CD4-positive, alpha-beta T cell treated with Interleukin-2 at 100 ng/mL for 4 hours (primary cell): ENCODE measurements at places on chromosomes 6 and 20.

DNA sequence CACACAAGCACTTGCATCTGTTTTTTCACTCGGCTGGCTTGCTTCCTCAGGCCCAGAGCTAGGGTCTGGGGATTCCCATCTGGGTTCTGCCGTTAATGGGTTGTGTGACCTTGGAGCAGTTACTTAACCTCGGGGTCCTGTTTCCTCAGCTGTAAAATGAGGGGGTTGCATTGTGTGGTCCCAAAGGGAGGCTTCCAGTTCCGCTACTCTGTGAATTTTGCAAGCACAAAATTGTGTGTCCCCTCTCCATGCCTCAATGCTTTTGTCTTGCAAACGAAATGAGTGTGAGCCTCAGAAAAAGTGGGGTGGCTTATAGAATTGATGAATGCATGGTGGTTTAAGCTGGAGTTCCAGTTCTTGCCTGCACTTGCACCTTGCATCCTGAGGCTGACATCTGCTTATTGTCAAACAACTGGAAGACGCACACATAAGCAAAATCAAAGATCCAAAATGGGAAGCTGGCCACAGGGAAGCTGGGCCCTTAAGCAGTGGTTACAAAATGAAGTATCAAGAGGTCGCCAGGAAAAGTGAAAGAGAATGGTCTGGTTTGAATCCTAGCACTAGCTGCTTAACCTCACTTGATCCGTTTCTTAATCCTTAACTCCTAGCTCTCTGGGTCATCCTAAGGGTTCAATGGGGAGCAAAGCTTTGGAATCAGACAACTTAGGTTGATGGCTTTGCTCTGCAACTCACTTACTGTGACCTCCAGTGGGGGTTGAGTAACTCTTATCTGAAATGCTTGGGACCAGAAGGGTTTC is 490.6 kb downstream of the DHX35 start:
- DNase-seq: no peak

GRCh38 chr6:144063246-144063743 is 32.1 kb downstream of the SF3B5 start:
- DNase-seq: no peak

GRCh38 chr6:77463861-77464494 is 687 bp upstream of the HTR1B start:
- DNase-seq: no peak

GRCh38 chr20:1533059-1533458 is 24.4 kb downstream of the SIRPD start:
- DNase-seq: peak; percentile 29

DNA sequence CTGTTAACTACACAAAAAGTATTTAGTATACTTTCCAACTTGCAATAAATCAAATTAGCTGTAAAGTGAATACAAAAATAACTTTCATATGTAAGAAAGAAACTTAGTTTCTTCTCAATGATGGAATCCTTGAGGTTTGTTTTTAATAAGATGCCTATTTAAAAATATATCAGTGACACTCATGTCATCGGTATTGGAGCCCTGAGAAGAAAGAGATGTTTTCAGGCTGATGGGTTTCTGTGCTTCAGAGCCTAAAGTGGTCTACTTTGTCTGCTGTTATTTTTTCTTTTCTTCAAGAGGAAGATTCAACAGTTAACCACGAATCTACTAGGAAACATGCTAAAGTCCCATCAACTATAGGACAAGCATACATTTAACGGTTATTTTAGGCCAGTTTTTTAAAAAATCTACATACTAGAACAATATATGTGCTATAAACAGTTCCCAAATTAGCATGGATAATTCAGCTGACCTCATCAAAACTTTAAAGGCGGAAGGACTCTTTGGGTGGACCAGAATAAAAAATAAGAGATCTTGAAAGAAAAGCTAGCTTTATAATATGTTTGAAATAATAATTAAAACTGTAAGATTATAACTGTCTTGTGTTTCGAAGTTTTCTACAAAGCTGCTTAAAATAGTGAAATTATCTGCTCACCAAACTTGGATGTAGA is 147.0 kb upstream of the SAMD5 start:
- no peak for DNase-seq

GRCh38 chr6:5108068-5108467 is 22.9 kb downstream of the PPP1R3G start:
- DNase-seq: no peak

GRCh38 chr6:169051371-169051770 is 202.3 kb downstream of the THBS2 start:
- no peak for DNase-seq

DNA sequence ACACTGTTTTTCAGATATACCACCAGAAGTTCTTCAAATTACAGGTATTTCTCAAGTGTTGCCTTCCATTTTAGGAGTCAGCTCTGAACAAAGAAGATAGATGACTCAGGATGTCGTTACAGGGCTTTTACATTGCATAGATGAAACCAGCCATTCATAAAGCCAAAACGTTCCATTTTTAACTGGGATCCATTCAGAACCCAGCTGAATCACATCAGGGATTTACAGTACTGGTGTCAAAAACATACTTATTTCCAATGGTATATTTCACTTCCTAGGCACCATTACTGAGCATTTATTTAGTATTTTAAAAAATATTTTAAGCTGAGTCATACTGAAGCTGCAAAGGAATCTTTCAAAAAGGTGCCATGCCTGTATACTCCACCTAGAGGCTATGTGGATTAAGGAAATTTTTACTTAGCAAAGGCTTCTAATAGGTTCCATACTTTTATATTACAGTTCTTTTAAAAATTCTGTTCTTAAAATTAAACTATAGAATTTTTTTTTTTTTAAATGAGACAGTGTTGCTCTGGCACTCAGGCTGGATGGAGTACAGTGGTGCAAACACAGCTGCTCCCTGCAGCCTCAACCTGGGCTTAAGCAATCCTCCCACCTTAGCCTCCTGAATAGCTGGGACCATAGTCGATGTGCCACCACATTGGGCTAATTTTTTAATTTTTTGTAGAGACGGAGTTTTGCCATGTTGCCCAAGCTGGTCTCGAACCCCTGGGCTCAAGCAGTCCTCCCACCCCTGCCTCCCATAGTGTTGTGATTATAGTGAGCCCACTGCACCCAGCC is 2.6 kb downstream of the ASF1A start:
- DNase-seq: peak; percentile 51

DNA sequence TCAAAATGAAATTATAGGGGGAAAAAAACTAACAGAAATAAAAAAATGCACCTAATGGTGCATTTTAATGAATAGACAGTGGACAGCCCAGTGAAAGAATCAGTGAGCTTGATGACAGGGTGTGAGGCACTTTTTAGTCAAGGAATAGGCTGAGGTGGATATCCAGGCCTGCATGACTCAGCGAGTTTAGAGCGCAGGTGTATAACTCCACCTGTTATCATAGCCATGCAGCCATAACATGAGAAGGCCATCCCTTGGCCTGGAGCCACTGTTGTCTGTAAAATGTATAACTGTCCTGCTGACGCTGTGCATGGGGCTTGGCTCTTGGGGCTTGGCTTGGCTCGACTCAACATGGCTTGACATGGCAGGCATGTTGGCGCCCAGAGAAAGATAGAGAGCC is 331.5 kb upstream of the NOX3 start:
- DNase-seq: no peak

GRCh38 chr20:3199976-3200755 is 4.3 kb downstream of the DDRGK1 start:
- no peak for DNase-seq

DNA sequence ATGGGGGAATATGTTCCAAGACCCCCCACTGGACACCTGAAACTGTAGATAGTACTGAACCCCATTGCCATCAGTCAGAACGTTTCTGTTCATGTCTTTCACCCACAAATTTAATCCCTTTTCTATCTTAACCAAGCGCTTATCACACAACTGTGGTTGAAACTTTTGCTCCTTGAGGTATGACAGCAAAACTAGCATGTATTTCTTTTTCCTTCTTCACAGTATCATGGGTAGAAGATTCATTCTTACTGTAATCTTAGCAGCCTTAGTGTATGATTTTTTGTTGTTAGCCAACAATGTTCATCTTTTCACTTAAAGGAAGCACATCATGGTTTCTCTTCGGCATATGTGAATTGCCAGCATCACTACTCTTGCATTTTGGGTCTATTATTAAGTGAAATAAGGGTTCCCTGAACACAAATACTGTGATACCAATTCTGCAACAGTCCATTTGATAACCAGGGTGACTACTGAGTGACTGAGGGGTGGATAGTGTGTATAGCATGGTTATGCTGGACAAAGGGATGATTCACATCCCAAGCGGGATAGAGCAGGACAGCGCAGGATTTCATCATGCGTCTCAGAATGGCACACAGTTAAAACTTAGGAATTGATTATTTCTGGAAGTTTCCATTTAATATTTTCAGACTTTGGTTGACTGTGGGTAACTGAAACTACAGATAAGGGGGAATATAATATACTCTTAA is 41.8 kb downstream of the KCNS1 start:
- DNase-seq: no peak

- DNase-seq: peak; percentile 17
Measured at GRCh38 chr20:36493051-36493800, 48.1 kb upstream of the MYL9 start.

DNA sequence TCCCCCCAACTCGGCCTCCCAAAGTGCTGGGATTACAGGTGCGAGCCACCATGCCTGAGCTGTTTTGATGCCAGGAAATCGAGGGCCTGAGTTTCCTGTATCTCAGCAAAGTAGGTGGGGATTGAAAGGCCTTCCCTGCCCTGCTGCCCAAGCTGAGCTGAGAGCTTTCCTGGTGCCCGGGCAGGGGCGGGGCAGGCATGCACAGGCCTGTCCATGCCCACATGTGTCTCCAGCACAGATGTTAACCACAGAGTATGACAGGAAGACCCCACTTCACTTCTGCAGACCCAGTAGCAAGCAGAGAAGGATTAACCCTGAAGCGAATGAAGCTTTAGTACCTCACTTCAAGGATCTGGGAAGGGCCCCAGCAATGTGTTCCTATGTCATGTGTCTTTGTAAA is 66.0 kb downstream of the GPR6 start:
- no peak for DNase-seq

GRCh38 chr6:34829137-34829536 is 37.3 kb downstream of the BLTP3A start:
- DNase-seq: no peak

- DNase-seq: no peak
Measured at GRCh38 chr20:41309817-41310216, 7.7 kb downstream of the ZHX3 start.

- no peak for DNase-seq
Measured at GRCh38 chr6:168676552-168677322, 235.8 kb downstream of the SMOC2 start.

- no peak for DNase-seq
Measured at GRCh38 chr6:83470001-83470400, 39.1 kb upstream of the ME1 start.

DNA sequence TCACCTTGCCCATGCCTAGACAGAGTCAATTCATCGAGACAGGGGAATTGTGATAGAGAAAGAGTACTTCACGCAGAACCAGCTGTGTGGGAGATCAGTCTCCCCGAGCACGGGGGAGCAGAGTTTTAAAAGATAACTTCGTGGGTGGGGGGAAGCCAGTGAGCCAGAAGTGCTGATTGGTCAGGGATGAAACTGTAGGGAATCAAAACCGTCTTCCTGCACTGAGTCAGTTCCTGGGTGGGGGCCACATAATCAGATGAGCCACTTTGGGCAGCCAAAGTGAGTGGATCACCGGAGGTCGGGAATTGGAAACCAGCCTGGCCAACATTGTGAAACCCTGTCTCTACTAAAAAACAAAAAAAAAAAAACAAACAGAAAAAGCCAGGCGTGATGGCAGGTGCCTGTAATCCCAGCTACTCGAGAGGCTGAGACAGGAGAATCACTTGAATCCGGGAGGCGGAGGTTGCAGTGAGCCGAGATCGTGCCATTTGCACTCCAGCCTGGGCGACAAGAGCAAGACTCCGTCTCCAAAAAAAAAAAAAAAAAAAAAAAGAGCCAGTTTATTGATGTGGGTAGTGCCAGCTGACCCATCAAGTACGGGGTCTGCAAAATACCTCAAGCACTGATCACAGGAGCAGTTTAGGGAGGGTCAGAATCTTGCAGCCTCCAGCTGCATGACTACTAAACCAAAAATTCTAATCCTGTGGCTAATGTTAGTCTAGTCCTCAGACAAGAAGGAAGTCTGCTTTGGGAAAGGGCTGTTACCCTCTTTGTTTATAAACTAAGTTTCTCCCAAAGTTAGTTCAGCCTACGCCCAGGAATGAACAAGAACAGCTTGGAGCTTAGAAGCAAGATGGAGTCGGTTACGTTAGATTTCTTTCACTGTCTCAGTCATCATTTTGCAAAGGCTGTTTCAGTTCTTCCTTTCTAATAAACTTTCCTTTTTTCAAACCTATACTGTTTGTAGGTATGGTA is 3.9 kb upstream of the TRIM39 start:
- DNase-seq: no peak

DNA sequence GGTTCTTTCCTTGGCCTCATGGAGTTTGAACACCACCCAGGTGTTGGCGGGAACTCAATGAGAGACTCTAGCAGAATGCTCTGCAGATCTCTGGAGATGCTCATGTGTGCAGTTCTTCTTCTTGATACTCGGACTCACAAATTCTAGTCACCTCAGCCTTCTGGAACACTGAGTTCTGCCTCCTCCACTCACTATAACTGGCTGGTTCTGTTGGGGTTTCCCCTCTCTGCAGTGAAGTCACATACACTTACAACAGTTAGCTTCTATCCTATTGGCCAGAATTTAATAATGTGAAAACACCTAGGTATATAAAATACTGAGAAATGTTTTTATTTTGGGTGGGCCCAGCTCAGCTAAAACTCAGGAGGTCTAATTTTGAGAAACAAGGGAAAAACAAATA is 109.6 kb upstream of the HIVEP1 start:
- DNase-seq: no peak

GRCh38 chr6:111620169-111620568 is 14.5 kb upstream of the TRAF3IP2 start:
- no peak for DNase-seq

DNA sequence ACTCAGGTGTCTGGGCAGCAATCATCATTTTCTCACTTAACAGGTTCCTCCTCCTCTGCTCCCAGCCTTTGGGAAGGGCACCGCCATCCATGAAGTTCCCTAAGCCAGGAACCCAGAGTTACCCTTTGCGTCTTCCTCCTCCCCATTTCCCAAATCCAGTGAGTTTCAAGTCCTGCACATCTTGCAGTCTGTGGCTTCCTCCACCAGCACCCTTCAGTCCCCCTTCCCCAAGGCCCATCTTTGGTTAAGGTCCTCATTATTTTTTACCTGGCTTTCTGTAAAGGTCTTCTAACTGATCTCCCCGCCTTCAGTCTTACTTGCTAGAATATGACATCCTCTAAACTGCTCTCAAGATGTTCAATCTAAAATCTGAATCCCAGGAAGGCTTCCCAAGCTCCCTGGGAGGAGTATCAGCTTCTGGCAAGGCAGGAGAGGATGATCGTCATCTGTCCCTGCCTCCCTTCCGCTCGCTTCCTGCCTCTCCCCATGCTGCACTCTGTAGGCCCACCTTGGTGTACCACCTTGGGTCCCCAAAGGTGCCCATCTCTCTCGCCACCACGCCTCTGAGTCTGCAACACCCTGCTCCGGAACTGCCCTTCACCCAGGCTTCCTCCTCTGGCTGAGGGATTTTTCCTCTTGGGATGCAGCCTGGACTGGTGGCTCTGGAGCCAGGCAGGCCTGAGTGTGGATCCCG is 11.4 kb upstream of the DUSP22 start:
- DNase-seq: no peak
